A375 (cell line): ENCODE measurements at places on chromosomes 4 and X. TPM values are rescaled to one million over a fixed set of nuclear protein-coding genes. Genes with fewer than 3 reads are reported as not detected.

The ADAMTS3 gene
- 5.0 and 5.2 TPM in 2 replicates for total RNA-seq

The SOWAHD gene
- not detected in 2 replicates for total RNA-seq

The GRIA3 gene
- not detected in 2 replicates for total RNA-seq

The TCP11X1 gene
- total RNA-seq = not detected in 2 replicates

The CLDN34 gene
- 0.13 and 1.4 TPM in 2 replicates for total RNA-seq
